ENCODE measurements at places on chromosomes 16 and 17.

DNA sequence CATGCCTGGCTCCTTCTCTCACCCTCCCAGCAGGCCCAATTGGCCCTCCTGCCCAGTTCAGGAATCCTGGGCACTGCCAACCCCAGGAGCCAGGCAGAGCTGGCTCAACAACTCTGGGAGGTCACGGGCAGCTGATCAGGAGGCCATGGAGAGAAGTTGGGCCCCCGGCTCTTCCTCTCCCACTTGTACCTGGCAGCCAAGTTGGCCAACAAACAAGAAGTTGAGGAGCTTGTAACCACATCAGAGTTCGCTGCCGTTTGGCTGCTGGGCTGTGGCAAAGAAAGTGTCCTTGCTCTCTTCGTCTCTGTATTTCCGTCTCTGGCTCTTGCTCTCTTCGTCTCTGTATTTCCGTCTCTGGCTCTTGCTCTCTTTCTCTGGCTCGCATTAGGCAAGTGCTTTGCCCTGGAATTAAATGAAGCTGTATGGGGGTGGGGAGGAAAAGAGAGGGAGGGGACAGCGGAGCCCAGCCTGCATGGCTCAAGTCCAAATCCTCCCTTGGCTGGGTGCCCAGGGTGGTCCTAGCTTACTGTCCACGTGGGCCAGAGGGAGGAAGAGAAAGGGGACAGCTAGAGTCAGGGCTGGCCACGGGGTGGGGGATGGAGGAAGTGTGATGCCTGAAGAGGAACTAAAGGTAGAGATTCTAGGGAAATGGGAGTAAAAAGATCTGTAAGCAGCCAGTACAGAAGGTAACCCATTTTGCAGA is 7.8 kb upstream of the TMEM132E start:
- DNase-seq = no peak

GRCh38 chr17:67615011-67615561 is 102.7 kb upstream of the NOL11 start:
- peak; percentile 56 for DNase-seq

GRCh38 chr16:48613061-48613957 is 3.3 kb upstream of the N4BP1 start:
- no peak for DNase-seq

- no peak for DNase-seq
Observed at GRCh38 chr17:17712268-17712924, 31.1 kb downstream of the RAI1 start.

DNA sequence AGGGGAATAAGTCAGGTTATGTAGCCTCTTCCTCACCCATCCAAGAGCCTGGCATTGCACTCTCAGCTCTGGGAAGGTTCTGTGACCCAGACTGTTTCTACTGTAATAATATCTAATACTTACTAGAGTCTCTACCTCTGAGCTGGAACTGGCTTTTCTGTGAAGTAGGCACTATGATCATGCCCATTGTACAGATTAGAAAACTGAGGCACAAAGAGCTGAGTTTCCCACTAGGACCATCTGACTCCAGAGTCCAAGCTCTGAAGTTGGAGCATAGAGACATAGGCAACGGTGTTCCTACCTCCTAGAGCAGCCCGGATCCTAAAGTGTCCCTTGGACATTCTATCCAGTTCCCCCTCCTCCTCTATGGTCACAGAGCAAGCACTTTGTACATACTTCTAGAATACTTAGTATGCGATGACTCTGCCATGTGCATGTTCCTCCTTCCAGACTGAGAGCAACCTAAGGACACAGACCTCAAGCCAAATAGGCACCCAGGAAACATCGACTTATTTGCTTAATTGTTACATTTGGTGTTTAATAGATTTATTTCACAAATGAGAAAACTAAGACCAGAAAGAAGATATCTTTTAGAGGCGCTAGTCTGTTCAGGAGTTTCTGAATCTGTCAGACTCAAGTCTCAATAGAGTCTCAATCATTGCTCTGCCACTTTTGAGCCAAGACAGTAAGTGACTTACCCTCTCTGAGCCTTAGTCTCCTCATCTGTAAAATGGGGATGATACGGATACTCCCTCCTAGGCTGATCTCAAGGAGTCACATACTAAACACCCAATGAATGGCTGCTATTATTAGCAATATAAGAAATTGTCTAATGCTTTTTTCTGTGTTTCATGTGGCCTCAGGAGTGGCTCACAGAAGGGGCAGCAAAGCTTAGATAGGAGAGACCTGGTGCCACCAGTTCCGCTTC is 3.6 kb downstream of the CLEC19A start:
- DNase-seq = no peak

DNA sequence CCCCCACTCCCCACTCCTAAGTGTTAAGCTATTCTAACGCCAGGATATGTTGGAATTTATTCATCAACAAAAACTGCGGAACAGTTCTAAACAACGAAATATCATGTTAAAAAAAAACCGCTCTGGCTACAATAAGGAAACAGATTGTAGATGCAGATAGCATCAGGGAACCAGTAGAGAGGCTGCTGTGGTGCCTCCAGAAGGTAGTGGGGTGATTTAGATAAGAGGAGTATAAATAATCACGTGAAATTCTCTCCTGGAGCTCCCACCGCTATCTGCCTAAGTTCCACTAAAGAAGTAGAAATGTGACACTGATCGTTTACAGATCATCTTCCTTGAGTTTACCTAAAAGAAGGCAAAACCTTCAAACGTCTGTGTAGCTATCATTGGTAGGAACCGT is 8.0 kb downstream of the AHSP start:
- no peak for DNase-seq

GRCh38 chr16:48203974-48204824 is 39.9 kb upstream of the LONP2 start:
- DNase-seq = no peak

- peak; percentile 82 for DNase-seq
Observed at GRCh38 chr16:57807968-57808528, 5.8 kb upstream of the KIFC3 start.

DNA sequence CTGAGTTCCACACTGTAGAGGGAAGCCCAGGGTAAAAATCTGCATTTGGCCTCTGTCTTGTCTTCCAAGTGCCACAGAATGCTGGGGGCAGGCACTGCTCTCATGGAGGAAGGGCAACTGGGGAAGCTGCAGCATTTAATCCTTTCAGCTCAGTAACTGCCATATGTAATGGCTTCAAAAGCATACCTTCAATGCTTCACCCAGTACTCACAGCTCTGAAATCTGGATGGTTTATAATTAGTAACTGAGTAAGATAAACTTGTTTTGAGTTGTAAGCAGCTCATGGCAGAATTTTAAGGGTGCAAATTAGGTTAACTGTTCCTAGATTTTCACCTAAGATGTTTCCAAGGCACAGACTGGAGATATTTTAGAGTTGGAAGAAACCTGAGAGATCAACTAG is 24.5 kb downstream of the PMP22 start:
- DNase-seq = no peak

GRCh38 chr17:5557485-5557884 is 26.8 kb downstream of the NLRP1 start:
- no peak for DNase-seq

DNA sequence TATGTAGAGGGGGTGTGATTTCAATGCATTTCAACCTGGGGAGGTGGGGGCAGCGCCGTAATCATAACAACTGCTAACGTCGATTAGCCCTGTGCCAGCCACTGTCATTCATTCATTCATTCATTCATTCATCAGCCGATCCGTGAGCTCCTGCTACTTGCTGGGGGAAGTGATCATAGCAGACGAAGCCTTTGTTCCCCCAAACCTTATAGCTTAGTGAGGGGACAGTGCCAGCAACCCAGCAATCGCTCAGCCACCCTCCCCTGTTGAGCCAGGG is 106.5 kb upstream of the GSE1 start:
- DNase-seq = no peak

DNA sequence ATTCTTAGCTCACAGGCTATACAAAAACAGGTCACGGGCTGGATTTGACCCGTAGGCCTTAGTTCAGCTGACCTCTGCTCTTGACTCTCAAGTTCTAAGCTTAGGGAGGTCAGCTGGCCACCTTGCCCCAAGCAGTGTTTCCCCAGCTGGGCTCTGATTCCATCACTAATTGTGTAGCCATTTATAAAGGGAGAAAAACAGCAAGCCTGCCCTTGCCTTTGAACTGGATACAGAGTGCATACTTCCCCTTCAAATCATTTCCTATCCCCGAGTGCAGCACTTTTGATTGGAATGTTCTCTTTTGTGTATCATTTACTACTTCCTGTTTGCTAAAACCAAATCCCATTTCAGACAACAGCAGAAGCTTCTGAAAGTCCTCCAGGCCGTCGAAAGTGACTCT is 153.6 kb downstream of the KATNIP start:
- no peak for DNase-seq

DNA sequence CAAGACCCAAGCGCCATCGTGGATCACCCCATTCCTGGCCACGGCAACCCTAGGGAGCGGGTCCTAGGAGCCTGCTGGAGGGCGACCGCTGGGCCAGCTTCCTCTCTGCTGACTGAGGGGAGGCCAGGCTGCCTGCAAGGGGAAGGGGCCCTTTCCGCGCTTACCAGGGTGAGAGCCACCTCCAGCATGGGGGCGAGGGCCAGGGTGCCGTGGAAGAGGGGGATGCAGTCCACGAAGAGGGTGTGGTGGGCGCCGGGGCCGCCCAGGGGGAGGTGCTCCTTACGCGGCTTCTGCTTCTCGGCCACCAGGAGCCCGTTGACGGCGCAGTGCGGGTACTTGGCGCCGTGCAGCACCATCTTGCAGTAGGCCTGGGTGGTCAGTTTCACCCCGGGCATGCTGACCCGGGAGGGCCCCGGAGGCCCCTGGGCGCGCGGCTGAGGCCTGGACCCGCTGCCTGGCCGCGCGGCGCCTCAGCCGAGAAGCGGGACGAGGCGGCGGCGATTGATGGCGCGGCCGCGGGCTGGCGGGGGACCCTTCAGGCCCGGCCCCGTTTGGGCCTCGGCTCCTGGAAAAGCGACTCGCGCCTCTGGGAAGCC is 345 bp downstream of the EMC8 start:
- no peak for DNase-seq

- DNase-seq = no peak
Observed at GRCh38 chr17:74374858-74375257, 7.6 kb downstream of the GPR142 start.

DNA sequence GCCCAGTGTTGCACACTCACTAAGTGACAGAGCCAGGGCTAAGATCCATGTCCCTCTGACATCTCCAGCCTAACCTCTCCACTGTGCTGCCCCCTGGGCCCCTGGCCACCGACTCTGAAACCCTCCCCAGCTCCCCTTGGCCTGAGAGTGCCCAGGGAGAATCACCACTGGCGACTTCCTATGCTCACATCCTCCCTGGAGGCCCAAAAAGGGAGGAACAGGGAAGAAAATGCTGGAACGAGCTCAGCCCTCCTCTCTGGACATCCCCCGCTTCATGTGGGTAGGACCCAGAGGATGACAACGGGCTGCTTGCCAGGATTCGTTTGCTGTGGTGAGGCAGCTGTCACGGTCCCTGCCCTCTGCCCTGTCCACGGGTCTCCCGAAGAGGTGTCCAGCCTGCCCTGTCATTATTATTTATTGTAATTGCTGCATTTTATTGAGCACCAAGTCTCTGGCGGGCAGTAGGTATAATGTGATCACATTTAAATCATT is 153.5 kb upstream of the RPL38 start:
- DNase-seq = no peak

GRCh38 chr17:73393381-73393780 is 81.6 kb upstream of the CDC42EP4 start:
- DNase-seq = no peak

GRCh38 chr16:80909720-80910119 is 97.0 kb downstream of the CMC2 start:
- no peak for DNase-seq

DNA sequence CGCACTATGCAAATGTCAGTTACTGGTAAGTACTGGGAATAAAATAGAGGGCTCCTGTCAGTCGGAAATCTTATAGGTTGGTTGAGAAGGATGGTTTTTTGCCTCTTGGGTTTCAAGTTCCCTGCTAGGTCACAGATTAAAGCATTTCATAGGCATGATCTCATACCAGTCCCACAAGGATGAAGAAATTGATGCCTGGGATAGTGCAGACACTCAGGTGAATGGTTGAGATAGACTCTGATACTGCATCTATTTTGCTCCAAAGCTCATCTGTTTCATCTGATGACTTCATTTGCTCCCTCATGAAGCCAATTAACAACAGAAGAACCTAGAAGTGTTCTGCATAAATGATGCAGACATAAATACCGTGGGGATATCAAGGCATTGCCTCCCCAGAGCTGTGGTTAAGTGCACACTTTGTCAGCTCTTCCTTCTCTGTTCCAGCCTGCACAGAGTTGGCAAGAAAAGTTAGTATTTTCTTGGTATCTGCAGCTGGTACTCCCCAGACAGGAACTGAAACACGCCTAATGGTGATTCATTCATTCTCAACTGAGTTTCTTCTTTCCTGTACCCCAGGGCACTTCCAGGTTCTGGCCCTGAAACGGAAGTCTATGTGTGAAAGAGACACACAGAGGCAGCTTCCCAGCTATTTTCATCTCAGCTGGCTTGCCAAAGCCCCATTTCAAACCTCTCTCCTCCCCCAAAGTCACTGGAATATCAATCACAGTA is 418.3 kb upstream of the SALL1 start:
- no peak for DNase-seq

- no peak for DNase-seq
Observed at GRCh38 chr17:28610376-28610775, 3.6 kb downstream of the RSKR start.

- DNase-seq = peak; percentile 87
Observed at GRCh38 chr17:27323538-27324215, 29.8 kb downstream of the WSB1 start.
